Urinary bladder (tissue), 4 donors: ENCODE measurements at places on chromosomes 6 and 20. TPM values are rescaled to one million over a fixed set of nuclear protein-coding genes. Genes with fewer than 3 reads are reported as not detected.

DNA sequence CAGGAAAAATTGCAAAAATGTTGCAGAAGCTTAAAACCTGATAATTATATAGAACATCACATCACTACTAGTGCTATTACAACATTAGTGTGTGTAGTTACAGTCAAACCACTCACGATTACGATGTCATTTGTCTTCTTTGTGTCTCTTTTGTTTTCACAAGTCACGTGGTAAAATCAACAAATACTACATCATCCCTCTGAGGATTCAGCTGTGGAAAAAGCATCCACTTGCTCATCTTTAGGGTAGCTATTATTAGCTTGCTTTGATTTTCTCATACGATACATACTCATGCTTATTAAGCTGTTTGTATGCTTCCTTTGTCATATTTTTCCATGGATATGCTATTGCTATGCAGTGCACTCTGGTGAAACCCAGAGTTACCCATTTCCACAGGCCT, 22.2 kb upstream of the ATXN1 start:
- no peak for DNase-seq

The CALHM4 gene
- not detected for total RNA-seq

The ECT2L gene
- 0.21 TPM for total RNA-seq

The NOTCH4 gene
- 11.2 TPM for total RNA-seq
